ENCODE measurements at places on chromosomes 6 and 20.

DNA sequence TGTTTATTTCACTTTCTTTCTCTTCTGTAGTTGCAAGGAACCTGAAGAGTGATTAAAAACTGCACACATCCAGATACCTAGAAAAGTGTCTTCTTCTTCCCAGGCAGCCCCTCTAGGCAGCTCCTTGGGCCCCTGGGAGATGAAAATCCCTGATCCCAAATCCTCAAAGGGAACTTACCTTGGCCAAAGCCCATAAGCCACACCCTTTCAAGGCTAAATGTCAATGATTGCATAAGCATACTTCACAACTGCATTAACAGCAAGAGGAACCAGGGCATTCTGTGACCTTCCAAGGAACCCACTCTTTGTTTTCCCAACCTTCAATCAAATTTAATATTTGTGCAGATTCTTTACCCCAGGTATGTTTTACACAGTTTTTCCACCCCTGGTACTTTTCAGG is 4.4 kb upstream of the HMGN3 start:
- no peak for DNase-seq

GRCh38 chr6:67287566-67287965 is 1347.5 kb upstream of the ADGRB3 start:
- no peak for DNase-seq

- no peak for DNase-seq
Measured at GRCh38 chr6:54737247-54737646, 109.3 kb upstream of the FAM83B start.

- no peak for DNase-seq
Measured at GRCh38 chr6:140957386-140957785, 1175.3 kb upstream of the GJE1 start.

- no peak for DNase-seq
Measured at GRCh38 chr20:8470156-8470555, 338.1 kb downstream of the PLCB1 start.

DNA sequence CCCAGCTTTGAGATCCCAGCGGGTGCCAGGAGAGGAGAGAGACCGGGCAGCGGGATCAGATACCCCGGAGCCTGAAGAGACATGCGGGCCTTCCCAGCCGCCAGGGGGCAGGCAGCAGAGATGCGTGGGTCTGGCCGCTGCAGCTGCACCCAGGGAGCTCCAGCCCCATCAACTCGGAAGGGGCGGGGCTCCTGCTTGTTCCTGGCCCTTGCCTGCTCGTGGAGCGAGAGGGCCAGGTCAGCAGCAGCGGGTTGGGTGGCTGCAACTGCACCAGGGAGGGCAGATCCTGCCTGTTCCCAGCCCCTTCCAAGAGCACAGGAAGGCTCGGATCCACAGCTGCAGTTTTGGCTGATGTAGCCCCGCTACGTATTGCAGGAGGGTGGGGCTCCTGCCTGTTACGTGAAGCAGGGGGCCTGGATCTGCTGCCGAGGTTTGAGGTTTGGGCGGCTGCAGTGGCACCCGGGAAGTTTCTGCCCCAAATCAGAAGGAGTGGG is 532.8 kb downstream of the RFPL4B start:
- no peak for DNase-seq

GRCh38 chr6:19181211-19181610 is 656.0 kb upstream of the ID4 start:
- DNase-seq = no peak

GRCh38 chr6:132400883-132401617 is at the start of gene MOXD1:
TSS of gene MOXD1 (minus strand) at chr6:132401475. CDS start at chr6:132401426, 49 bp downstream.
- DNase-seq = no peak

GRCh38 chr6:108673153-108673552 is 112.4 kb downstream of the FOXO3 start:
- no peak for DNase-seq

GRCh38 chr20:63639093-63639975 is 12.4 kb upstream of the GMEB2 start:
- no peak for DNase-seq

DNA sequence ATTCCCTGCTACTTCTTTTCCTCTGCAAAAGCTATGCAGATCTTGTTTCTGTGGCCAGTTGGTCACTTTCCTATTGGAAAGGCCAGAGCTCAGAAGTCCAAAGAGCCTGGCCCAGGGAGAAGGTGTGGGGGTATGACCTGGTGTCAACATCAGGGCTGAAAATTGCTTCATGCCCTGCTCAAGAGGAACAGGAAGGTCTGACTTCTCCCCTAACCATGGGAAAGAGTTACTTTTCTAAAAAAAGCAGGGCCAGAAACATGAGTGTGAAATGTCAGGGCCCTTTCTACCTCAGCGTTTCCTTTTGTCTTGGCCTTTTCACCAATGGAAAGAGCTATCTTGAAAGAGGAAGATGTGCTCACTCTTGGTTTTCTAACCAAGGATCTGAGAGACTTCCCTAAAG is 117.4 kb downstream of the MAFB start:
- no peak for DNase-seq

- no peak for DNase-seq
Measured at GRCh38 chr20:52242237-52243230, 51.0 kb upstream of the ZFP64 start.

DNA sequence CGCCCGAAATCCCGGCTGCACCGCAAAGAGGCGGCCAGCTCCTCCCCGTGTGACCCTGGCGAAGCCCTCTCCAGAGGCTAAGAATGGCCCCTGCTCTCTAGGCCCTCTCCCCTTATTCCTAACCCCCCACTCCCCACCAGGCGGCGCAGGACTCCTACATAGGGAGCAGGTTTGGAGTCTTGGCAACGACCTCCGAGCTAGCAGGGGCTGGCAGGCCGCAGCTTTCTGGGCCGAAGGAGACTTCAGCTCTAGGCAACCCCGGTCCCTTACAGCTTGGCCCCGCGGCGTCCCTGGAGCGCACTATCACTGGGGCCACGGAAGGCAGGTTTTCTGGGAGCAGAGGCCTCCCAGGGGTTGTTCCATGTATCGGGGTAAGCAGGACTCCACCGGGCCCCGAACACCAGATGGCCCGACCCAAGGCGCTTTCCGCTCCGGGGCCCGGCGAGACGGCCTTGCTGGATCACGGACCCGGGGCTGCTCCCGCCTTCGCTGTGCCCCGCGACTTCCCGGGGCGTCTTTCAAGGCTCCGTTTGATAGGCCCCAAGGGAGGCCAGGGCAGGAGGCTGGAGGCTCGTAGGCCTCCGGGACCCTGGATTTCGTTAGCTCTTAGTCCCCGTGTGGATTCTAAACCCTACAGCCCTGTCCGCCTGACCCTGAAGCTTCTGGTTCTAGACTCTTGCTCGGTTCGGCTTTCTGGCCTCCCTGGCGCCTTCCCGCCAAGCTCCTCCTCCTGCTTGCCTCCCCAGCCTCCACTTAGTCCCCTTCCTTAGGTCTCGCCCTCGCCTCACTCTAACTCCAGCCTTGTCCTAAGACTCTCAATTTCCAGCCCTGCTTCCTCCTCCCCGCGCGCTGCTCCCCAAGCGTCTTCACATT is 1.9 kb downstream of the SLC32A1 start:
- no peak for DNase-seq

DNA sequence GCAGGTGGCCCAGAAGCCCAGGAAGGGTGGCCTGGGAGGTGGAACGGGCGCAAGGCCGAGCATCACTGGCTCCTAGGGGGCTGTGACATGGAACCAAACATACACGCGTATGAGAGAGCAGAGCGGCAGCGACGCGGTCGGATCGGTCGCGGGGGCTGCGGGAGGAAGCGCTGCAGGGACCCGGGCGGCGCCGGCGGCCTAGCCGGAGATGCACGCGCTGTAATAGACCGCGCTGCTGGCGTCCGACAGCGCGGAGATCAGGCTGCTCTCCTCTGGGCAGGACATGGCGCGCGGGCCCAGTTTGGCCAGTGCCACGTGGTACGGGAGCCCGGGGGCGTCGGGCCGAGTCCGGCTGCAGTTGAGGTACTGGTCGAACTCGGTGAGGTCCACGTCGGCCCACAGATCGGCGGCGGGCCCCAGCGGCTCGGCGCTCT is 1.5 kb downstream of the SOX18 start:
- no peak for DNase-seq

- DNase-seq = no peak
Measured at GRCh38 chr20:62241506-62241905, 3.2 kb downstream of the OSBPL2 start.

GRCh38 chr6:46821458-46821881 is 28.3 kb downstream of the MEP1A start:
- no peak for DNase-seq

DNA sequence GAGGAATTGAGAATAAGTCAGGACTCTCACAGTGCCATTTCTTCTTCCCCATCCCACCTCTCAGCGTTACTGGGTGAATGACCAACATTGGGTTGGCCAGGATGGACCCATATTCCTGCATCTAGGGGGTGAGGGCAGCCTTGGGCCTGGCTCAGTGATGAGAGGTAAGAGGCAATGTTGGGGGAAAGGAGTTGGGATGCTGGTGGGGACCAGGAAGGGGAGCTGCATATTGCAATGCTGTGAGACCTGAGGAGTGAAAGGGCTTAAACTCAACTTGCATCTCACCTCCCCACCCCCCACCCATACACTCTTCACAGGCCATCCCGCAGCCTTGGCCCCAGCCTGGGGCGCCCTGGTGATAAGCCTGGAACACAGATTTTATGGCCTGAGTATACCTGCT is 1.3 kb downstream of the PRSS16 start:
- DNase-seq = no peak

DNA sequence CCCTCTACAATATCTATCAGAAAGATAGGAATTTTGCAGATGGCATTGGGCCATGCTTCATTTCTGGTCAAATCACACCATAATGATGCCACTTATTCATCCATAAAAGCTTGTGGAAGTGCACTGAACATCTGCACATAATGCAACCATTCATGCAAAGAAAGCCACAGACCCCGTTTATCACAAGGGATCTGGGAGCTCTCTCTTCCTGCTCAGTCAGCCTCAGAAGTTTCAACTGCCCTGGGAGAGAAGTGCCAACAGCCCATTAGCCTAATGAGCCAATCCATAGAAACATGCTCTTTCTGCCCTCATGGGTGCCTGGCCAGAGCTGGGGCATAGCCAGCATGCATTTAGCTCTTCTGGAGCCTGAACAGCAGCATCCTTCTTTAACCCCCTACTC is 85.8 kb downstream of the SLC35F1 start:
- no peak for DNase-seq

Data from cerebellar nuclear complex (tissue), 1 donor.